Fibroblast of lung (primary cell): ENCODE measurements at places on chromosomes 13 and 19.

DNA sequence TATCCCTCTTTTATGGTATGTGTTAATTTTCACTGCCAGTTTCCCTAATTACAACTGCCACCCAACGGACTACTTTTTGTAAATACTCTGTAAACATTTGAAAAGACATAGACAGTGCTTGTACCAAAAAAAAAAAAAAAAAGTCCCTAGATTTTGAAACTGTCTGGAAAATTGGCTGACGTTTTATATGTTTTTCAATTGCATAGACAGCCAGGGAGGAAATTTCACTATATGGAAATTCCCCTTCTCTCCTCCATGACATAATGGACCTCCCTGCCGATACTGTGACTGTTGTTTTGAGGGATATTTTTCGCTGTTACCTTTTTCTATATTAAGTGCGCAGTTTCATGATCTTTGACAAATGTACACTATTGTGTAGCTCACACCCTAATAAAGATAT, 43.4 kb downstream of the C13orf42 start:
- no peak for DNase-seq

- DNase-seq: no peak
These were observed 48.2 kb downstream of the DPY19L3 start for GRCh38 chr19:32453736-32454135.

DNA sequence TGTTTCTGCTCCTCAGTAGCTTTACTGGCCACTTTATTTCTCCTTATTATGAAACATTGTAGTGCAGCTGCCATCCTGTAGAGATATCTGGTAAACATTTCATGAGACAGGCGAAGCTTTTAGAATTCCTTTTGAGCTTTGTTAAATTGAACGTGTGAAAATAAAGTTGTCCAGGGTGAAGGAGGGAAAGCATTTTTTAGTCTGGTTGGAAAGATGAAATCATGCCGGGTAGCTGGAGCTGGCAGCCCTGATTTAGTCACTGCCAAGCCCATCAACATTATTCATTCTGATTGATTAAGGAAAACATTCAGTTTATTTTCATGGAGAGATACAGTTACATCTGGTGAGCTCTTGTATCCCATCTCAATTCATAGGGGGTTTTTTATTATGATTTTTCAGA, 326.2 kb upstream of the GPC6 start:
- peak; percentile 71 for DNase-seq

- DNase-seq: peak; percentile 17
These were observed 4.3 kb upstream of the DUXA start for GRCh38 chr19:57171551-57172081.

GRCh38 chr19:16036397-16036925, 39.8 kb upstream of the TPM4 start:
- DNase-seq: no peak
